ENCODE measurements at places on chromosomes 13 and 19.

DNA sequence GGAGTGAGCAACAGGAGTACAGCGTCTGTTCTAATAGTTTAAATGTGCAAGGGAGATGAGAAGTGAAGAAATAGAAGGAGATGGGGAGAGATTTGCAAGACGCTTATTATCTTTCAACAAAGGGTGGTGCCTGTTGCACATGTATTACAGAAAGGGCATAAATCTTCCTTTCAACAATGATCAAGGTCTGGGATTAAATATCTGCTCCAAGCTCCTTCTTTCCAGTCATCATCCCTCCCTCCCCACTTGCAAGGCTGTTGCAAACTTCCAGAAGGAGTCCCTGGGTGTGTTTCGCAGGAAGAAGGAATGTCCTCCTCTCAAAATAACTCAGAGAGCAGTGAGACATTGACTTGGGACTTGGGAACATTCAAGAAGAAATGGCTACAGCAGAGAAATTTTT is 63.5 kb upstream of the MYCBP2 start:
- no peak for DNase-seq

DNA sequence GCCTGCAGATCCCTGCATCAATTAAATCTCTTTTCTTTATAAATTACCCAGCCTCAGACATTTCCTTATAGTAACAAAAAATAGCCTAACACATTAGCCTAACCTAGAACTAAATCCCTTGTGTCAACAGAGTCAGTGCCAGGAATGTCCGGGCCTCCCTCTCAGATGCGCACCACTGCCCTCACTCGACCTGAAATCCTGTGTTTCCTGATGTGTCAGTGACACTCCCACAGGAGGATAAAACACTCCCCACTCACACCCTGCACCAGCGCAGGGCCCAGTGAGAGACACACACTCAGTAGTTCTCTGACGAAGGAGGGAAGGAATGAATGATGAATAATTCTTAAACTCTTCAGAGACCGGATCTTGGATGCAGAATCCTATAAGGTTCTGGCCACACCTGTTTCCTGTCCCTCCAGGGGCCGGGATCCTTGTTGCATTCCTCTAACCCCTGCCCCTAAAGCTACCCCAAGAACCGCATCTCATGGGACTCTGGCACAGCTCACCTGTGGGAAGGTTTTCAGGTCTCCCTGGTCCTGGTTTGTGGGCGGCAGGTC is 3.1 kb downstream of the CEACAM3 start:
- DNase-seq, result no peak

- DNase-seq, result no peak
Observed at GRCh38 chr13:97440598-97441170, 6.7 kb downstream of the RAP2A start.

- DNase-seq, result no peak
Observed at GRCh38 chr19:6259312-6259861, 20.4 kb downstream of the MLLT1 start.

- no peak for DNase-seq
Observed at GRCh38 chr19:34480971-34481841, at the start of gene WTIP. Gene WTIP (plus strand): TSS chr19:34481758. CDS start chr19:34481975, 217 bp downstream.

- no peak for DNase-seq
Observed at GRCh38 chr13:28347456-28348371, 147.2 kb downstream of the FLT1 start.

DNA sequence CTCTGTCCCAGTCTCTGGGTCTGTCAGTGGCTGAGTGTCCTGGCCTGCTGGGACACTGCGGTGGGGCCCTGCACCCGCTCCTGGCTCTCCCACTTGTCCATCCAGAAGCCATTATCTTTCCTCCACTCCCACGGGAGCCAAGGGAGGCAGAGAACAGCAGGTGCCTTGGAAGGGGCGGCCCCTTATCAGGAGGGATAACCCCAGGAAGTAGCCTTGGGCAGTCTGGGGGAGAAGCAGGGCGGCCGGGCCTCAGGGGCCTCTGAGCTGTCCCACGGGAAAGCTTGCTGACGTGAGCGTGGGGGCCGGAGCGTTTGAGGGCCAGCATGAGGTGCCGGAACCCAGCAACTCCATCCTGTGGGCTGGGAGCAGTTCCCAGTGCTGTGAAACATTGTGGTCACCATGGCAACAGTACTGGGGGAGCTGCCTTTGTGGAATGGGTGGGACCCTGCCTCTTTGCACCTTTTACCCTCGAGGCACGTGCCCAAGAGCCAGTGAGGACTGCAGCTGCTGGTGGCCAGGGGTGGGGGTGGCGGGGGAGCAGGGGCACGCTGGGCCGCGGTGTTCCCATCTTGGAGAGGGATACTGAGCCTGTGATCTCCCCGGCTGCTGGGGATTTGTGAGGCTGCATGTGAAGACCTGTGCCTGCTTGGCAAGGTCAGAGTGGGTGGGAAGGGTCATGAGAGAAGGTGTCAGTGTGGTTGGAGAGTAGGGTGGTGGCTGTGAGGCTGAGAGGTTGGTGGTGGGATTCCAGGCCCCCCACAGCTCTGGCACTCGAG is 20.9 kb downstream of the KLHL26 start:
- DNase-seq, result no peak

GRCh38 chr13:59745392-59745788 is 418.3 kb downstream of the DIAPH3 start:
- DNase-seq, result no peak

- no peak for DNase-seq
Observed at GRCh38 chr13:43730642-43731041, 56.1 kb downstream of the ENOX1 start.

GRCh38 chr19:18898081-18898606 is 2.2 kb upstream of the CERS1 start:
- DNase-seq, result no peak

- DNase-seq, result no peak
Observed at GRCh38 chr19:41296433-41296871, 13.5 kb upstream of the CCDC97 start.

GRCh38 chr19:14395710-14396336 is 14.6 kb downstream of the ADGRE5 start:
- peak; percentile 65 for DNase-seq

- DNase-seq, result no peak
Observed at GRCh38 chr19:14467816-14468215, 7.3 kb downstream of the PTGER1 start.

DNA sequence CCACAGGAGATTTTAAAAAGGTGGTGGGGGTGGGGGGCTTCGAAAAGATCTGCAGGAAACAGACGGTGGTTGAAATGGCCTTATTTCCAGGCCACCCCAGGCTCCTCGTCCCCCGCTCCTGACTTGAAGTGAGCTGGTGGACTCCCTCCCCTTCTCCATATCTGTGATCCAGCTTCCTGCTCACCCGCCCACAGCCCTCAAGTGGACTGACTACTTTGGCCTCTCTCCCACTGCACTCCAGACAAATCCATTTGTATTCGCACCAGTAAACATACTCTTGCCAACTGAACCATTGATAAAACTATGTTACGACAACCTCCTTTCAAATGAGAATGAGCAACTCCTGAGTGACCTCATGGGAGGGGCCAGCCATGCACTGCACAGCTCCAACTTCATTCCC is 259.5 kb downstream of the COL4A1 start:
- DNase-seq, result no peak

- peak; percentile 24 for DNase-seq
Observed at GRCh38 chr19:58196901-58197616, 14.2 kb downstream of the ZNF274 start.

DNA sequence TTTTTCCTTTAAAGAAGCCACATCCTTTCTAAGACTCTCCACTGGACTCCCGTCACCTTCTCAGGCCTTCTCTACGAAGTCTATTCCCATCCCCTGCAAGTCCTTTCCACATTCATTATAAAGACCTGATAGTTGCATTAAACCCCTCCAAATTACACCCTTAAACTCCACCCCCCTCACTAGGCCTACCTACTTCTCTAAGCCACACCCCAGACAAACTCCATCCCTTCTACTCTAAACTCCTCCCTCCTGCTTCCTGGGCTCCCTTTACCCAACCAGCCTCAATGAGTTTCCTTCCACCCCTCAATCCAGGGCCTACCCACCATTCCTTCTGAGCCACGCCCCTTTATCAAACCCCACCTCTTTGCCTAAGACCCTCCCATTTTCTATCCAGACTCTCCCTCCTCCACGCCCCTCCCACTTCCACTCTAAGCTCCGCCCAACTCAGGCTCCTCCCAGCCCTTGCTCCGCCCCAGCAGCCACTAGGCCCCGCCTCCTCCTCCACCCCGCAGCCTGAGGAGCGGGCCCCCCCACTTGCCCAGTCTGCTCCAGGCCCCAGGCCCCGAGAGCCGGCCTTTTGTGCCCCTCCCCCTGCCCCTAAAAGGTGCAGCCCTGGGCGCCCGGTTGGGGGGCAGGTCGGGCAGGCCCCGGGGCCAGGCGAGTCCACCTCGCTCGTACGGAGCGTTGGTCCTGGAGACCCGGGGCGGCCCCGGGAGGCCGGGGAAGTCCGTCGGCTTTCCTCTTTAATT is 424 bp downstream of the FIZ1 start:
- DNase-seq, result peak; percentile 96

DNA sequence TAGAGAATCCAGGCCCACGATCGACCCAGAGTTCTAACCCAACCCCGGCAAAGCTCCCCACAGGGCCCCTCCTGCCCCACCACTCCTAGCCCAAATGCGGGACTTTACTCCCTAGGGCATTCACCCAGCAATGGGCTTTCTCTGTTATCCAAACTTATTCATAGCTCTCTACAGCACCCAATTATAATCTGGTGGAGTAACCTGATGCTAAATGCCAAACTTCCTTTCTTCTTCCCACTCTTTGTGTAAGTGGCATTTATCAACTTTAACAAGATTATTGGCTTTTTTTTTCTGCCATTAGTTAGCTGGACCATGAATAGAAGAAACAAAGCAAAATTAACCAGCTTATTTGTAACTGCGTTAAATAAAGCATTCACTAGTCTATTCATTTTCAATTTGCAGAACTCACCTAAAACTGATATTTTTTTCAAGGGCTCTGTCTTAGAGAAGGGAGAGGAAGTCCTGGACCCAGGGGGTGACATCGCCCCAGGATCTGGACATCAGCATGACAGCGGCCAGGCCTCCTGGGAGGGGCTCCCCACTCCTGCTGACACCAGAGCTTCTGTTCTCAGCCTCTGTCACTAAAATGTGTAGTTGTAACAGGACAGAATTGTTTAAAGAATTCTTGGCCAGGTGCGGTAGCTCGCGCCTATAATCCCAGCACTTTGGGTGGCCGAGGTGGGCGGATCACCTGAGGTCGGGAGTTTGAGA is 1.5 kb downstream of the FAM124A start:
- DNase-seq, result no peak

GRCh38 chr19:18774782-18775444 is 16.2 kb downstream of the COMP start:
- DNase-seq, result no peak

DNA sequence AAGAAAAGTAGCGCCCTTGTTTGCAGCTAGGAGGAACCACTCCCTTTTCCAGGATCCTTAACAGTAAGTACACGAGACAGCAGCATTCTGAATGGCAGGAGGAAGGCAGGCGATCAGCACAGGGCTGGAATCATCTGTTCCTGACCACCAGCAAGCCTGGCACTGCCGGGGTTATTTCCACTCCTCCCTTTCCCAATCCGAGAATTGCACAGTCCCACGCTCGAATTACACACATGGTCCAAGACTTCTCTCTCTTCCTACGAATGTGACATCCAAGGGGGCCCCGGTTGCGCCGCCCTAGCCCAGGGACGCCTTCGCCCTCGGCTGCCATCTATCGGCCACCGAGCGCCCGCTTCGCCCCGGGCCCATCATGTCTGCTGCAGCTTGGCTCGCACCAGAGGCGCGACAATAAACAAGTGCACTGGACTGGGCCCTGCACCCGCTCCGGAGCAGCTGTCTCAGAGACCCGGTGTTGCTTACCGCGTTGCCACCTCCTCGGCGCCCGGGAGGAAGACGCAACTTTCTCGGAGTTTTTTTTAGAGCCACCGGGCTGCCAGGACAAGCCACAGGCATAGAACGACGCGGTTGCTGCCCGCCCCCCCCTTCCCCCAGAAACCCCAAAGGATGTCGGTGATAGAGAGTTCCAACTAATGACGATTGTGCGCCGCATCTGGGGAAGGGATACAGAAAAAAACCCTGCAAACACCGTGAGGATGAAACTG is at the start of gene SLITRK5:
Gene SLITRK5 (plus strand): TSS at position 341 of the 722 bp plus-strand sequence. CDS start 4,018 bp downstream, outside the sequence.
- peak; percentile 41 for DNase-seq

- no peak for DNase-seq
Observed at GRCh38 chr13:92017737-92018136, 619.3 kb downstream of the GPC5 start.

GRCh38 chr19:32330213-32330857 is 15.1 kb upstream of the ZNF507 start:
- no peak for DNase-seq

- DNase-seq, result no peak
Observed at GRCh38 chr13:25686831-25687470, 315.2 kb downstream of the ATP8A2 start.

GRCh38 chr13:110915874-110916206 is 971 bp upstream of the ANKRD10 start:
- DNase-seq, result no peak

GRCh38 chr13:109717686-109718085 is 68.7 kb downstream of the IRS2 start:
- no peak for DNase-seq

DNA sequence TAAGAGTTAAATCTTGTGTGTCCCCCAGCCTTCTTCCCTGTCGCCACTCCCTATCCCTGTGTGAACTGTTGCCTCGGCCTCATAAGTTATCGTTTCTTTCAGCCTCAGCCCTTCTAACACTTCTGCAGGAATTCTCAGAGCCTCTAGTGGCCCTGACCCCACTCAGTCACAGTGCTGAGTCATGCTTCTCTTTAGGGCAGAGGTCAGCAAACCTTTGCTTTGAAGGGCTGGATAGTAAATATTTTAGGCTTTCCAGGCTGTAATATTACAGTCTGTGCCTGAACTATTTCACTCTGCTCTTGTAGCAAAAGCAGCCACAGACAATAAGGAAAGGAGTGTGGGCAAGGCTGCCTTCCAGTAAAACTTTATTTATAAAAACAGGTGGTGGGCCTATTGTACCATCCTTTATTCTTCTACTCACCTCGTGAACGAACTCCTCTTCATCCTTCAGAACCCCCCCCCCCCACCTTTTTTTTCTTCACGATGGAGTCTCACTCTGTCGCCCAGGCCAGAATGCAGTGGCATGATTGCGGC is 22.1 kb downstream of the MYO9B start:
- no peak for DNase-seq

DNA sequence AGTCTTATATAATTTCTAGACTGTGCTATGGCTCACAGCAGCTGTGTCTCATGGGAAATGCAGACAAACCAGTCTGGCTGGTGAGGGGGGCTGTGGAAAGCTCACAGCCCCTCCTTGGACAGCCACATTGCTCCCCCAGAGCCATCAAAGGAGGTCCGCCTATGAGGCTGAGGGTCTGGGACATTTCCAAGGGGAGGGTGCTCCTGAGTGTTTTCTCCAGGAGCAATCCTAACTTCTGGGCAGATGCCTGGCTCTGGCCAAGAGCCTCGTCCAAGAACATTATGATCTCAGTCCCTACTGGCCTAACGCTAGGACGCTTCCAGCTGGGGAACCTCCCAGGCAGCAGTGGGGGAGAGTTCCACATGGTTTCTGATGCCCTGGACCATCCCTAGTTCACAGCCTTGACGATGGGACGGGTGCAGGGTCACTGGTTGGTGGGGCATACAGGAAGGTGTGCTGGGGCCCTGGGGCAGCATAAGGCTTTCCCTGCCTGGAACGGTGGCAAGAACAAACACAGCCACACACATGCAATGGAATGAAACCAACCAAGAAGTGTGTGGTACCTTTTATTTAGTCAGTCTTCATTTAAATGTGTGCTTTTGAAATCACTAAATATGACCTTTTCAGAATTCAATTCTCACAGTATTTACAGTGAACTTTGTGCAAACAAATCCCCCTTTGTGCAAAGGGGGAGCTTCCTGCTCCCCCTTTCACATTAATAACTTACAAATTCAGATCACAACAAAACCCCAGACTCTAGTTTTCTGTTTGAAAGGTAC is 60.6 kb downstream of the CDADC1 start:
- no peak for DNase-seq

GRCh38 chr19:53521373-53522202 is 16.4 kb upstream of the ZNF331 start:
- no peak for DNase-seq
